ENCODE measurements at places on chromosomes 7 and 10.
A peak's percentile ranks its signal among the peaks of the same experiment; 100 is the strongest.

GRCh38 chr7:68276725-68277124, 1280.1 kb downstream of the TYW1 start:
- DNase-seq, result no peak

DNA sequence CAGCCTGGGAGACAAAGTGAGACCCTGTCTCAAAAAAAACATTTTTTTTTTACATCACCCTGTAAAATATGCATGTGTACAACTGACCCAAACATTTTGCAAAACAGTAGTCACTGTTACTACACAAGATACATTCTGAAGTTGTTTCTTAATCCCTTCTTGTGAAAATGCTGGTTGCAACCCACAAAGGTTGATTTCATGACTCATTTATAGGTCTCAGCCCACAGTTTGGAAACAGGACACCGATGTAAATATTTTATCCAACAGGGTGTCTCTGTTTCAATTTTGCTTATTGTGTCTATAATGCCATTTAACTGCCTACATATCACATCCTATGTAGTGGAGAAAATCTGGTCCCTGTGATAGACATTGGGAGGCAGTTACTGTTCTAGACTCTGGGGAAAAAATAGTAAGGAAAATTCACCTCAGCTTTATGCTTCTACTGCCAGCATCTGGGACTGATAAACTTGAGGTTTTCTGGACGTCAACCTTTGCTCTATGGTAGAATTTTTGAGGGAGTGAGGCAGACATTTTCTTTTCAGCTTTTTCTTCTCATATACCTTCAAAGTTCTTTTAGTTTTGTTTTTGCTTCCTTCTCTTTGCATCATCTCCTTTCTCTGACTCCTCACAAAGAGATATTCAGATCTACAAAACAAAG, 1.6 kb upstream of the RAB19 start:
- no peak for DNase-seq

- DNase-seq, result no peak
Measured at GRCh38 chr7:141562543-141562942, 11.3 kb downstream of the AGK start.

- DNase-seq, result no peak
Measured at GRCh38 chr7:142917447-142917846, 16.1 kb downstream of the TRPV5 start.

DNA sequence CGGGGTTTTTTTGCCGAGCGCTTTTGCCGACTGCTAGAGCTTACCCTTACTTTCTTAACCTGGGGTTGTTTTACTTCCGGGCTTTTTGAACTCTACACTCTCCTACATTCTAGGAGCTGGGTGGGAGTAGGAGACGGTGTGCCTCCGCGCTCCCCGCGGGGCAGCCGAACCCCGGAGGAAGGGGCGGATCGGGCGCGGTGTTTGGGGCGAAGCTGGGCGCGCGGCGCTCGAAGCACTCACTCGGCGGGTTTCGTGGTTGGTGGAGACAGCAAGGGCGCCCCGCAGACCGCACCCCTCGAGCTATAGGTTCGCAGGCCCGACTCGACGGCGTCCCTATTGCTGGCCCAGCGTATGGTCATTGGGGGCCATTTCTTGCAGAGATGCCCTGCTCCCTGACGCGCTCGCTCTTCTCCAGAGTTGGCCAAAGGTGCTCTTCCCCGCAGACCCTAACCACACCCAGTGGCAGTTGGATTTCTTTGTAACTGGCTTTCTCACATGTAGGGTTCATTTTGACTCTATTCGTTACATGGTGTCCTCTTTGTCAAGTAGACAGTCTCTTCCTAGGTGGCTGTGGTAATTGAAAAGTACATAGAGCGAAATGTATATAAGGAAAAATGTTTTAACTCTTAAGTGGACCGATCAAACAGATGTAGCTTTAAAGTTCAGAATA, 364 bp downstream of the ZNF518A start:
- peak; percentile 67 for DNase-seq

DNA sequence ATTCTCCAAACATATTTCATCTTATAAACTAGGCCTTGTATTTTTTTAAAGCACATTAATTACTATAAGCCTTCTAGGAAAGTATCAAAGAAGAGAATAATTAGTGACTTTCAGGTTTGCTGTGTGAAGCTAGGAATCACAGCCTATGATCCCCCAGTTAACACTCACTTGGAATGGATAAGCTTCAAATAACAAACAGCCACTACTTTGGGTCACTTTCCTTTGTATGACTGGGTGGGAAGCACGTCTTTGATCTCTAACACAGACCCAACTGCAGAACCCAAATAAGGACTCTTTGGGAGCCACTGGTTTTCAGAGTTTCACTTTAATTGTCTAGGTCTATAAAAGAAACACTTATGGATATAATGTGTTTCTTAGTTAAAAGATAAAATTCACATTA, 769.3 kb downstream of the MAGI2 start:
- DNase-seq, result no peak

- DNase-seq, result no peak
Measured at GRCh38 chr10:61733358-61733940, 70.7 kb downstream of the CABCOCO1 start.

DNA sequence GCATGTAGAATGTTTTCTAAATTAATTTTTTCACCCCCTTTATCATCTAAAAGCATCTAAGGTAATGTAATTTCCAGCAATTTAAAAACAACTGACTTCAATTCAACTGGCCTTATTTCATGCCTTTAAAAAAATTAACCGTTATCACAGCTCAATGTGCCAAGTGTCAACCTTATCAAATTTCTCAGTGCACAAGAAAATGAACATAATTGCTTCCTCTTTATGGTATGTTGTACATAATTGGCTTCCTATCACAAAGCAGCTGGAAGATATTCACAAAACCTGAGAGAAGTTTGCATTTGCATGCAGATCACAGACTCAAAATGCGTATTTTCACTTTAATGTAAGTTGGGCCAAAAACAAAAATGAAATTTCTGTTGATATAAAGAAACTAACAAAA, 966.4 kb downstream of the GRM8 start:
- DNase-seq, result no peak

GRCh38 chr7:265998-266850, 23.7 kb upstream of the FOXL3 start:
- no peak for DNase-seq

GRCh38 chr10:102147561-102147960, 4.6 kb upstream of the NOLC1 start:
- no peak for DNase-seq

Data from activated CD4-positive, alpha-beta T cell treated with anti-CD3 and anti-CD28 coated beads, Interleukin-2, amount 50 U/mL, for 1 hour (primary cell).